Aorta (tissue), 5 donors: ENCODE measurements at places on chromosomes 11 and 22. TPM values are rescaled to one million over a fixed set of nuclear protein-coding genes. Genes with fewer than 3 reads are reported as not detected.
A peak's percentile ranks its signal among the peaks of the same experiment; 100 is the strongest.

- DNase-seq = no peak
Observed at GRCh38 chr22:50536226-50536625, 6.4 kb upstream of the TYMP start.

- peak; percentile 48 for DNase-seq
Observed at GRCh38 chr22:47128622-47129215, 366.3 kb downstream of the TBC1D22A start.

DNA sequence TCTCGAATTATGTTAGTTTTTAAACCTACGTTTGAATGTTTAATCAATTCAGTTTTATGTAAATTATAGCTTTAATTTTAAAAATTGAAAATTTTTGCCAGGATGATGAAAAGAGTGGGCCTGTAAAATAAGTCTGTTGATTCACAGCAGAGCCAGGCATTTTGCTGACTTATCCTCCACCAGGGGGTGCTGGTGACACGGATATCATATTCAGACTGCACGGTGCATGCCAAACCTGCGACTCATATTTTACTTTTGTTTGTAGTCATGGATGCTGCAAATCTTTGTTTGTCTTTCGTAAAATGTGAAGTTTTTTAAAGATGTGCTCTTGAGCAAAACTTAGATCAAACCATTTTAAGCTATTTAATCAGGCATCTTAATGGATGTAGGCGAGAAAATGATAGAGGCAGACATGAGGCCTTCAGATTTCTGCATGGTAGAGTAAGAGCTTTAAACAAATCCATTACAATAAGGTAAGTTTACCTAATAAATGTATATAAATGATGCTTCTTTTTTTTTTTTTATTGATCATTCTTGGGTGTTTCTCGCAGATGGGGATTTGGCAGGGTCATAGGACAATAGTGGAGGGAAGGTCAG, 3.6 kb upstream of the OR8B3 start:
- DNase-seq = peak; percentile 69

- DNase-seq = no peak
Observed at GRCh38 chr11:8220261-8221045, 43.2 kb downstream of the LMO1 start.

GRCh38 chr11:22466351-22466750, 128.2 kb downstream of the SLC17A6 start:
- no peak for DNase-seq

DNA sequence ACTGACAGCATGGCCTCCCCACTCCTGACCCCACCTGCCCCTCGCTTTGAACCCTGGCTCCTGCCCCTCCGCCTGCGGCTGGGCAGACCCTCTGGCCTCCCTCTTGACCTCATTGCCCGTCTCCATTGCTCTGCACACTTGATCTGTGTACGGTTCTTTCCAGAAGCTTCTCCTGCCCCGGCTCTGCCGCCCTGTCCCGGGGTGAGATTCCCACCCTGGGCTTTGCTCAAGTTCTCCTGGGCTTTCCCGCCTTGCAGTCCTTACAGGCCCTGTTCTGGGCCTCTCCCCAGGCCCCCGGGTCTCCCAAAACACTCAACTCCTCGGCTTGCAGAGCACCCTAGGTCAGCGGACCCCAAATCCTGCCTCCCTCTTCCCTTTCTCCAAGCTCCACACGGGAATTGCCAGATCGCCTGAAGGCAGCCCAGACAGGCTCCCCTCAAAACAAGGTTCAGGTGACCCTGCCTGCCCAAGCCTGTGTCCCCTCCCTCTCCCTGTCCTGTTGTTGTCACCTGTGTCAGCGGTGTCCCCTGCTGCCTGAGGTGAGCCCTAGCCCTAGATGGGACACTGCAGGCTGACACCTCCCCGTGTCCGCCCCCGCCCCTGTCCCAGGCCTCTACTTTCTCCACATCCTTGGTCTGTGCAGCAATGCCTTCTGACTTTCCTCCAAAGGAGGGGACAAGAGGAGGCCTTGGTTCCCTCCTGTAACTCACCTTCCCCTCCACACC, 1.5 kb downstream of the GAL start:
- DNase-seq = no peak

DNA sequence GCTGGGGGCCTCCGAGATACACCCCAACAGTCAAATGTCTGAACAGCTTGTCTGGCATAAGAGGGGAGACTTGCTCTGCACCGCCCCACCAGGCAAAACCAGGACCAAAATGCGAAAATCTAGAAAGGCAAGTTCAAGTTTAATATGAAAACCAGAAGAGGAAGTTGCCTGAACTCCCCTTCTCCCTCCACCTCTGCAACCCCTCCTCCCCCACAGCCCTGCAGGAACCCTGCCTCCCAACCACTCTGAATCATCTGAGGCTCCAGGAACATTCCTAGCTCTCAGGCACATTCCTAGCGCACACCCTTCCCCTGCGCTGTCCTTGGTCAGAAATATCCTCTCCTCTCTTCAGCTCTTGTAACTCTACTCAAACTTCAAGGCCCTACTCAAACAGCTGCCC, 36.7 kb downstream of the ISX start:
- DNase-seq = no peak

DNA sequence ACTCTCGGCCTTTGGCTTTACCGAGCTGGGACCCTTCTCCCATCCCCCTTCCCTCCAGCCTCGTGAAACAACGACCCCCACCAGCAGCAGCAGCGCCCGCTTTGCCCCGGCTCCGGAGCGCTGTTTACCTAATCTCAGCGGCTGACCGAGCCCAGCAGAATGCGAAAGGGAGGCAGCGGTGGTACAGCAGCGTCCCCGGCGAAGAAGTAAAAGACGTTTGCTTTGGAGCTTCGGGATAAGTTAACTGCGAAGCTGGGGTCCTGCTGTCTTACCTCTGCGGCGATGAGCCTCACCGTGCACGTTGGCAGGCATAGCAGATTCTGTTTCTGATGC, 2.0 kb upstream of the LARGE1 start:
- DNase-seq = peak; percentile 47

- no peak for DNase-seq
Observed at GRCh38 chr22:32181043-32181442, 21.9 kb upstream of the C22orf42 start.

DNA sequence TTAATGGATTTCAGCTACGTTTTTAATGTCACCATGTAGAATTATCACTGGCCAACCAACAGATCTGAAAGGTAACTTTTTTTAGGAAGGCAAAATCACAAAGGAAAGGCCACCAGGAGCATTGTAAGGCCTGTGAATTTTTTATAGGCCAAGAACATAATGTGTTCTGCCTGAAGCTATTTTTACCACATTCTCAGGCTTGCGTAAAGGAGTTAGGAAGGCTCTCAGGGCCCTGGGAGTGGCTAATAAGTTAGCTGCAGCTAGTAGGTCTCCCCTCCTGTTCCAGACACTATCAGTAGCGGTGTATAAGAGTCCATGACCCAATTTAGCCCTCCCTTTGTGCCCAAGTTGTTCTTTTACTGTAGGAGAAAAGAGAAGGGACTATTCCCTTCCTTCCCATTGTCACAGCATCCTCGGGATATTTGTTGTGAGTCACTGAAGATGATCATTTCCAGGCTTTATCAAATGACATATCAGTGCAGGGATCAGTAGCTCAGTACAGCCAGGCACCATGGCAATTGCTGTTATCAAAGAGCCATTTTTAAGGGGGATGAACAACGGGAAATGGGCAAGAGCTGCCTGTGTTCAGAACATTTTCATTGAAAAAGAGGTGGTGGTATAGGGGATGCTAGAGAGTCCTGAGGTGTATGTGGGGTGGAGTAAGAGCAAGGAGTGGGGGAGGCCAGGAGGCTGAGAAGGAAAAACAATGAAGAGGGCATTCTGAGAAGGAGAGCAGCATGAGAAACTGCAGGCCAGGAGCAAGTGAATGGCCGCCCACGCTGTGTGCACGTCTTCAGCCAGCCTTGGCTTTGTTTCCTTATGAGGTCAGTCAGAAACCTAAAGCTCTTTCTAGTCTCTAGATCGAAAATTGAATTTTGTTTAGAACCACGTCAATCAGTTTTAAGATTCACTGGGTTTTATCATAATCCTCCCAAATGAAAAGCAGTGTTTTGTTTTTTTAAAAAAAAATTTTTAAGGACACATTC, 940.3 kb downstream of the NTM start:
- no peak for DNase-seq

DNA sequence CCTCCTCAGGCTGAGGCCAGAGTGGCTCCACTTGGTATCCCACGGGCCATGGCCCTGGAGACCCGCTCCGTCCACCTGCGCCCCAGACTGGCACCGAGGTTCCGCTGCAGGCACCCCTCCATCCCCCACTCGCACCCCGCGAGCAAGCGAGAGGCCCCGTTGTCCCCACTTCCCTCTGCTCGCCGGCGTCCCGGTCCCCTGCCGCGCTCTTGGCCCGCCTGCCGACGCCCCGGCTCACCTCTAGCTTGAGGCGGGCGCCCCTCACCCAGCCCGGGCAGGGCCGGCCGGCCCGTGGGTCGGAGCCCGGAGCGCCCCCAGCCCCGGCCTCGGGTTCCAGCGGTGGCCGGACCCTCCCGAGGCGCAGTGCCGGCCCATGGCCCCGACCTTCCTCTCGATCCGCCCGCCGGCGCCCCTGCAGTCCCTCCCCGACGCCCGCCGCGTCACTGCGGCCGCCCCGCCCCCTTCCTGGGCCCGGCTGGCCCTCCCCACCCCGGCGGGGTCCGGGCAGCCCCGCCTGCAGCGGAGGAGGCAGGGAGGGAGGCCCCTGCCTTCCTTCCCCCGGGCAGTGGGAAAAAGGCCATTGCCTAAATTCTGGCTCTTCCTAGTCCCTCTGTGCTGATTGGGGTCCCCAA, at the start of gene PITPNM1:
Gene PITPNM1, minus strand, starts transcription at position 414 of the 632 bp plus-strand sequence. CDS start 1,183 bp downstream, outside the sequence.
- DNase-seq = peak; percentile 94

KRTAP5-10 gene
- 0.75 TPM for polyA plus RNA-seq

MS4A4A gene
- polyA plus RNA-seq = 3.9 TPM

NAV2 gene
- 5.0 TPM for polyA plus RNA-seq

VPS51 gene
- 73.0 TPM for polyA plus RNA-seq

TESMIN gene
- polyA plus RNA-seq = 0.10 TPM

KCNJ1 gene
- polyA plus RNA-seq = not detected

TMPRSS6 gene
- not detected for polyA plus RNA-seq

RBM4 gene
- polyA plus RNA-seq = 91.1 TPM

PANX3 gene
- not detected for polyA plus RNA-seq
